ENCODE measurements at places on chromosomes 13 and 19.

DNA sequence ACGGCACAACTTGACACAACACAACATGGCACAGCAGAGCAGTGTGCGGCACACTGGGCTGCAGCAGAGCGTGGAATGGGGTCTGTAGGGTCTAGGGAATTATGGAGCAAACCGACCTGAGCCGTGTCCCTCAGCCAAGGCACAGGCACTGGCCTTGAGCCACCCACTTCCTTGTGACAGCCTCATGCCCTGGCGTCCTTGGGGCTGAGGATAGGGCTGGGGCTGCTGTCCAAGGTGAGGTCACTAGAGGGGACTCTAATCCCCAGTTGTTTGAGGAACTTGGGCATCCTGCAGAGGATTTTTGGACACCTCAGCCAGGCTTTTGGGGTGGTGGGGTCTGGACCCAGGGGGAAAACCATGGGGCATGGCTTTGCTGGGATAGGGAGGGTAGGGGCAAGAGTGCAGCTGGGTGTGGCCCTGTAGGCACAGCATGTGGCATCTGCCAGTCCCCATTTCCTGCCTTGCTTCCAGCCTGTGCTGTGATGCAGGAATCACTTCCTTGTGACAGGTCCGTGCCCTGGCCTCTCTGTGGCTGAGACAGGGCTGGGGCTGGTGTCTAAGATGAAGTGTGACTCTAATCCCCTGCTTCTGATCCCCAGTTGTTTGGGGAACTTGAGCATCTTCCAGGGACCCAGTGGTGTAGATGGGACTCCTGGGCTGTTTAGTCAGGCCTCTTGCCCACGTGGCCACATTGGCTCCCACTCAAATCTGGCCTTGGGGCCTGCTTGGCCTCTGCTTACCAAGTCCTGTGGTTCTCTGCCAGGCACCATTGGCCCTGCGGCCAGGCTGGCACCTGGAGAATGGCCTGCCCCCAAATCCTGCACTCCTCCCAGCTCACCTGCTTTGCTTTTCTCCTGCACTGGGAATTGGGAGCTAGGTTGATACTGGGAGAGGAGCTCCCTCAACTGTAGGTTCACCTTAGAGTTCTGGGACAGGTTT is 78.5 kb downstream of the SCGB2B2 start:
- no peak for DNase-seq

DNA sequence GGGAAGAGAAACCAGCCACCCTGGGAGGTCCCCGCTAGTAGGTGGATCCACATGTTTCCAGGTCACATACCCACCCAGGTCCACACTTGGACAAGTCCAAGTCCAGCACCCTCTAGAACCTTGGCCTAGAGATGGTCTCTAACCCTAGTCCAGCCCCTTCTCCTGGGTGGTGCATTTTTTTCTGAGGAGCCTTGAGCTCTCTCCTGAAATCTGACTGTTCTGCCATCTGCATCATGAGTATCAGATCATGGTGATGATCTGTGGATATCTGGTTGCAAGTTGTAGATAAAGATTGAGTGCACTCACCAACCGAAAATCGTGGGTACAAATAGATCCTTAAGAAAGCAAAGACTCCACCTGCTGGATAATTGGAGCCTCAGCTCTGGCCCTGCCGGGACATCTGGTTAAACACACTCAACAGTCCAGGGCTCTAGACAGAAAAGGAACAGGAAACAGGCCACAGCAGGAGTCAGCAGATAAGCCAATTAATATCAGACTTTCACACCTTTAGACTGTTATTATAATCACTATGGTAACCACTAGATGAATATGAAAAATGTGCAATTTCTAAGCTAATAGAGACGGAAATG is 41.1 kb downstream of the GPR12 start:
- DNase-seq, result no peak

- no peak for DNase-seq
Observed at GRCh38 chr13:51000571-51001260, 91.1 kb downstream of the RNASEH2B start.

GRCh38 chr19:18160493-18160970 is 7.6 kb downstream of the PIK3R2 start:
- DNase-seq, result no peak

DNA sequence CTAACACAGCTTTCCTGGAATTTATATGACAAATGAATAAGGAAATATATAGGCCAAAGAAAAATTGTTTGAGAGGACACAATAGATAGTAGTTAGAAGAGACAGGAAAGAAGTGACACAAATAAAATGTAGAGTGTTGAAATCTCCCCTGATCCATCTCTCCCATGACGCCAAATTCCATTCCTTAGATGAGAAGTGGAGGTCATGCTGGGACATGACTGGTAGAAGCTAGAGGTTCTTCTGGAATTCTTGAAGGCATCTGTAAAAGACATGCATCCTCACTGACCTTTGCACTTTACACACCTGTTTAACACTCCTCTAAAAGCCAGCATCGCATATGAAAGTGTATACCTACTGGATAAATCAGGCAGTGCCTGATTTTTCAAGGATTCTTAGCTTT is 67.8 kb downstream of the DGKH start:
- no peak for DNase-seq

DNA sequence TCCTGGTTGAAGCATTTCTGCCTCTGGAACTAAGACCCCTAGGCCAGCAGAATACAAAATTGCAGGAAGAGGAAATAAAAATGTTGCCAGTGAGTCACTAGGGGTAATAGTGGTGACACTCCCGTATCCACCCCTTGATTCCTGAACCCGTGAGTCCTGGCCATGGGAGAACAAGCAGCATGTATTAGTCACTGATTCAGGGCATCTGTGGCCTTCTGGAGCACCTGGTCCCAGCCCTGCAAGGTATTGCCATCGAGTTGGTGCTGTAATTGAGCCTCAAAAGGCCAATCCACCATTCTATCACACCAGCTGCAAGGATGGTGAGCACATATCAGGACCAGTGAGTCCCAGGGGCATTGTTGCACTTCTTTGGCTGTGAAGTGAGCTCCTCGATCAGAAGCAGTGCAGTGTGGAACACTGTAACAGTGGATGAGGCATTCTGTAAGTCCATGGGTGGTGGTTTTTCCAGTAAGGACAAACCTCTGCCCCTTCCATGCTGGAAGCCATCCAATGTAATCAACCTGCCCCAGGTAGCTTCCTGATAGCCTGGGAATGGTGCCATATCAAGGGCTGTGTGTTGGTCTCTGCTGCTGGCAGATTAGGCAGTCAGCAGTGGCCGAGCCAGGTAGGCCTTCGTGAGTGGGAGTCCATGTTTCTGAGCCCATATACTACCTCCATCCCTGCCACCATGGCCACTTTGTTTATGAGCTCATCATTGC is 39.6 kb downstream of the C1QTNF9 start:
- DNase-seq, result no peak

- DNase-seq, result no peak
Observed at GRCh38 chr13:51241720-51242119, 19.5 kb downstream of the FAM124A start.

GRCh38 chr13:51957377-51958216 is 53.7 kb downstream of the ATP7B start:
- DNase-seq, result no peak

- DNase-seq, result no peak
Observed at GRCh38 chr13:52797176-52797575, 51.3 kb downstream of the PCDH8 start.

DNA sequence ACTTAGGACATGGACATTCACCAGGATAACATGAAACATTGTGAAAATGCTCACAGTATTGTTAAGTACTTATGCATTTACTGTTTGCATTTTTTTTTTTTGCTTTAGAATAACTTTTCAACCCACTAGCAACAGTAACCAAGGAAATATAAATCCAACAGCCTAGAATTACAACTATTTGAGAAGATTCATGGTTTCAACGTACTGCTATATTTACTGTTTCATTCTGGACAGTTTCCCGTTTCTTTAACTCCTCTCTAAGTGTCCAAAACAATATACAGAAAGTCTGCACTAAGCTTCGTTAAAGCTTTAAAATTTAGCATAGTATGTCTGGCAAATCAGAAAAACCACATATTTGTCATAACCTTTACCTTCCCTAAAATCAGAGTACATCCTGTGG is 2.7 kb downstream of the SMAD9 start:
- no peak for DNase-seq

- no peak for DNase-seq
Observed at GRCh38 chr19:35349614-35350521, 2.2 kb downstream of the FFAR1 start.

GRCh38 chr19:51714848-51715247 is 8.9 kb downstream of the HAS1 start:
- DNase-seq, result no peak

- DNase-seq, result no peak
Observed at GRCh38 chr13:24027494-24027893, 130.2 kb upstream of the C1QTNF9B start.

DNA sequence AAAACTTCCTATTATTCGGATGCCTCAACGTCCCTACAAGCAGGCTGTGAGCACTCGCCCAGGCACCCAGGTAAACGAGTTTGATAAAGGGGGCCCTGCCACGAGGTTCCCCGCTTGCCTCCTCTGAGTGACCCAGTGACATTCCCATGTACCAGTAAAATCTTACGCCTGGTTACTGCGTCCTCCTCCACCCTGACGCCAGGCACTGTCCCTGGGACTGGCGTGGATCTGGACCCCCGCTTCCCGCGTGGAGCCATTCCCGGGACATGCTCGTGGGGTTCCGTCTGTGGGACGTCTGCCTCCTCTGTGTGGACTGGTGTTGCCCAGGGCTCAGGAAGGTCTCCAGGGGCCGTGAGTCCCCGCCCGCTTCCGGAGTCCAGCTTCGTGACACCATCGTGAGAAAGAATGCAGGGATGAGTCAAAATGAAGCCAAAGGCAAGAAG is 407 bp upstream of the ZNF550 start:
- DNase-seq, result no peak

- no peak for DNase-seq
Observed at GRCh38 chr19:6109947-6110346, 353 bp downstream of the RFX2 start.

GRCh38 chr13:98279473-98280175 is 102.6 kb upstream of the RNF113B start:
- DNase-seq, result no peak

DNA sequence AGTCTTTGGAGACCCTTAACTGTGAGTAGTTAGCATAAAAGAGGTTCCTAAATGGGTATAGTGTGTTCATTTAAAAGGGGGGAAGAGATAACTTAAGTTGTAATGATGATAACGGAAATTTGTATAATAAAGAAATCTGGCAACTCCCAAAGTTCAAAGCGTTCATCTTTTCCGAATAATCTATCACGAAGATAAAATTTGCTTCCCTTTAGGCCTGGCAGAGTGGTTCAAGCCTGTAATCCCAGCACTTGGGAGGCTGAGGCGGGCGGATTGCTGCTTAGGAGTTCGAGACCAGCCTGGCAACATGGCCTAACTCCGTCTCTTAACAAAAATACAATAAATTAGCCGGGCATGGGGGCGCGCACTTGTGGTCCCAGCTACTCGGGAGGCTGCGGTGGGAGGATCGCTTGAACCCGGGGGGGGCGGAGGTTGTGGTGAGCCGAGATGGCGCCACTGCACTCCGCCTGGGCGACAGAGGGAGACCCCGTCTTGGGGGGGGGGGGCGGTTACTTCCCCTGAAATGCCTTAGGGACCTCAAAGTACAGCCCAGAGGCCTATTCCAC is 934 bp downstream of the N4BP2L2 start:
- peak; percentile 19 for DNase-seq

- DNase-seq, result no peak
Observed at GRCh38 chr13:27634231-27634630, 12.5 kb downstream of the POLR1D start.

- DNase-seq, result no peak
Observed at GRCh38 chr13:43522788-43523187, 264.0 kb downstream of the ENOX1 start.

GRCh38 chr19:52993342-52994178 is 20.2 kb upstream of the ERVV-1 start:
- peak; percentile 67 for DNase-seq

DNA sequence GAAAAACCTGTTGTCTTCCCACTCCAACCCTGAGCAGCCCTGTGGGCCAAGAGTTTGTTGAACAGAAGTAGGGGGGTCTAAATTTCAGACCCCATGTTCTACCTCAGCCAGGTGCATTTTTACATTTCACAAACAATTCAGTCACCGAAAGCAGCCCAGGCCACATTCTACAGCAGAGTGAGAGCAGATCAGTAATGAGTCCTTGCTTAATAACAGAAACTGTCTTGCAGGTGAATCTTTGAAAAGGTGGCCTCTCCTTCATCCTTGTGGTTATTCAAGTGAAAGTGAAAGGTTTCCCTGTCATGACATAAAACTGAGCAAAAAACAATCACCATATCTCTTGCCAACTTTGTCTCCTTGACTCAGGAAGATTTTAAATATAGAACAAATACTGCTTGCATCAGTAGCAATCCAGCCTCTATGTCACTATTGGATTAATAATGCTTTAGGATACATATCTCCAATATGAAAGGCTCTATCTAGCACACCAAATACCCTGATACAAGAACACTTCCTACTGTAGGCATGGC is 670.2 kb downstream of the DIAPH3 start:
- DNase-seq, result no peak
